Dorsolateral prefrontal cortex (tissue), 122 donors: ENCODE measurements at places on chromosomes 11 and 22. TPM values are rescaled to one million over a fixed set of nuclear protein-coding genes. Genes with fewer than 3 reads are reported as not detected.

- no peak for DNase-seq
These were observed 737 bp upstream of the TYR start for GRCh38 chr11:89176938-89177337.

- DNase-seq = no peak
These were observed 312.7 kb upstream of the B3GAT1 start for GRCh38 chr11:134724779-134725140.

DNA sequence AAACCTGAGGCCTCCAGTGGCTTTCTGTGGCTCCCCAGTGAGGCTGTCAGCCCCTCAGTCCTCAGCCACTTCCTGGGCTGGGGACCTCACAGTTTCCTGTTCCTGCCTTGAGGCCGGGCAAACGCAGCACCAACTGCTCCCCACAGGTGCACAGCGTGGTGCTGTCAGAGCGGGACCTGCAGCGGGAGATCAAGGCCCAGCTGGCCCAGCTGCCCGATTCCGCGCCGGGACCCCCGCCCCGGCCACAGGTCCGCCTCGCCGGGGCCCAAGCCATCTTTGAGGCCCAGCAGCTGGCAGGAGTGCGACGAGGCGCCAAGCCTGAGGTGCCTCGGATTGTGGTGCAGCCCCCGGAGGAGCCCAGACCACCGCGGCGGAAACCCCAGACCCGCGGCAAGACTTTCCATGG is 5.4 kb downstream of the TBC1D10C start:
- DNase-seq = no peak

GRCh38 chr22:41576877-41577276 is 12.8 kb downstream of the PMM1 start:
- peak; percentile 63 for DNase-seq

GRCh38 chr11:74746868-74747267 is 1.8 kb upstream of the RNF169 start:
- DNase-seq = no peak

GRCh38 chr22:44192816-44193534 is 12.2 kb downstream of the PARVG start:
- DNase-seq = peak; percentile 31

DNA sequence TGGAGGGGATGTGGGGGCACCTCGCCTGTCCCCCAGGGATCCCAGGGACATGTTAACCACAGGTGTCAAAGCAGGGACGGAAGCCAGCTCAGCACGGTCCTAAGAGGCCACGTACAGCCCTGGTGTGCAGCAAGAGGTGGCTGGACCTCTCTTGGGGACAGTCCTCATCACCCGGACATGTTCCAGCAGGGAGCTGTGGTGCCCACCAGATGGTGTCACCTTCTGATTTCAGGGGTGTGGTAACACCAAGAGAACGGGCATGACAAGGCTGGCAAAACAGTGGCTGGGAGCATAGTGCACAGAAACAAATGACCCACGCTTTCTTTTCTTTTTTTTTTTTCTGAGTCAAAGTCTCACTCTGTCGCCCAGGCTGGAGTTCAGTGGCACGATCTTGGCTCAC is 25.6 kb upstream of the COMT start:
- DNase-seq = no peak

DNA sequence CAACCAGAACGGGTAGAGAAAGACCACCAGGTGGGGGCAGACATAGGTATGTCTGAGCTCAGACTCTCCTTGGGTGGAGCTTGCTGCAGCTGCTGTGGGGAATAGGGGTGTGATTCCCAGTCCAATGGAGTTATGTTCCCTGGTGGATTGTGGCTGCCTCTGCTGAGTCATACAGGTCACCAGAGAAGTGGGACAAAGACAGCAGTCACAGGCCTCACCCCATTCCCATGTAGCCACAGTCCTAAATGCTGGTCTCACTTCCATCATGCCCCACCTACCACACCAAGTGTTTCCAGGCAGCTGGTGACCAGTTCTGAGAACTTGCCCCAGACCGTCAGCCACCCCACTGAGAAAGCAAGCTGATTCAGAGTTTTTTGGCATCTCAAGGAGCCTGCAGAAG is 17.5 kb downstream of the OR52E5 start:
- DNase-seq = no peak

DNA sequence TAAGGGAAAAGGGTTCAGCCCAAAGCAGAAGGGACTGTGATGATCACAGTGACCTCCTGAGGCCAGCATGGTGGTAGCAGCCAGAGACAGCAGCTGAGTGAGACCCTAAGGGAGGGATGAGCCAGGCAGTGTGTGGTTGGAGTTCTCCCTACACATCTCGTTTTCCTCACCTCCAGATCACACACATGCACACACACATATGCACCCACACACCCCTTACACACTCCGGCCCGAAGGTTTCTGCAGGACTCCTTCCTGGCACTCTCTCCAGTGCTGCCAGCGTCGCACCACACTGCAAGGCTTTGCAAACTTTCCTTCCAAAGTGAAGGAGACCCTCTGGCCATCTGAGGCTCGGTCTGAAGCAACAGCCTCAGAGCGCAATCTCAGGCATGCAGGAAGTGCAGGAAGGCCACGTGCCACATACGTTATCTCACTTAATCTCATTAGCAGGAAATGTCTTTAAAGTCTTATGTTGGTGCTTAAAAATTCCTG is 26.9 kb upstream of the TP53I11 start:
- DNase-seq = no peak

DNA sequence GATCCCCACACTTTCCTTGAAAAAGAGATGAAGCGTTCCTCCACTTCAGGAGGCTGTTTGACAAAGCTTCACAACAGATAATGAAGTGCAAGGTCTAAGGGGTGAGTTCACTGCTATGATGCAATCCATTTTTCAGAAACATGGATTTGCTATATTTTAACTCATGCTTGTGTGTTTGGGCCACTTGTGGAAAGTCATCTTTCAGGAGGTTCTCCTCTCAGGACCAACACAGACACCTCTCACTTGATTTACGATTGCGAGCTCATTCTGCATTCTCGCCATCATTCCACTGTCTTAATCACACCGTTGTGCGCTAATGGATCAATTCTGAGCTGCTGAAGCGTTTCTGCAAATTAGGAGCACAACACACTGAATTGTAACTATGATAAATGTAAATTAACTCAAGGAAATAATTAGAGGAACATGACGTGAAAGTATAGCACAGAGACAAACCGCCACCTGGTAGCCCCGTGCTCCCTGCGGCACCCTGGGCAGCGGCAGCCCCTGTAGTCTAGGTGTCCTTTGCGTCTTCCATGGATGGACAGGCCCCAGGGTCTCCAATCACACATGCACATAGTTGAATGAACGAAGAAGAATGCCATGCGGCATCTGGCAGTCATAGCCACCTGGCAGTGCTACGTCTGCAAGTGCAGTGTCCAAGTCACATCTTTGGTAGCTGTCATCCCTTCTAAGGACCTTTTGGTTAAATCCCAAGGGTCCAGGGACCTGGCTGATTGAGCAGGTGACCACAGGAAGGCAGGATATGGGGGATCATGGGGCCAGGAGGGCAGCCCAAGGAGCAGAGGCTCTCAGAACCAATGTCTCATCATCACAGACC is 28.1 kb upstream of the RTL6 start:
- DNase-seq = no peak

DNA sequence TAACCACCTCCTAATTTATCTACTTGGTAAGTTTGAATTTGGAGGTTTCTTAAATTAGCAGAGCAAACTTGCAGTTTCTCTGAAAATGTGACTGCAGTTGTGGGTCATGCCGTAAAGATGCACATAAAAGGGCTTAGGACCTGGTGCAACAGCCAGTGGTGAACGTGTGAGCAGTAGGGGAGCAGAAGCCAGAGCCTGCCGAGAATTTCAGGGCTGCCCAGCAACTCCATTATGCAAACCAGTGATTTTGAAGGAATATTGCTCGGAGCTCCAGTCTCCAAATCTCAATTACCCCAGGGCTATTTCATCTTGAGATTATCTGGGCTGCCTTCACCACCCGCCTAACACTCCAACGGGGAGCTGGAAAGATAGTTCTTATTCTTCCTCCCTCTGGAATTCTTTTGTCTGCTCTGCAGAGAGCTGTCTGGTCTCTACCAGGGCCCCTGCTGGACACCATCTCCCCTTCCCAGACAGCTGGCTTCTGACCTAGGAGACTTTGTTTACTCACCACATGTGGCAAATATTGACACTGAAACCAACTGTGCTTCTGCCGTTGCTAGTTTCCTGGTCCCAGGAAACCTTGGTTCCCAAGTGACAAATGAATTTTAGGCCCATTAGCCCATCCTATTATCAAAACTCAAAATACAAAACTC is 93.9 kb downstream of the DSCAML1 start:
- no peak for DNase-seq

GRCh38 chr11:8206251-8207079 is 37.6 kb upstream of the RIC3 start:
- no peak for DNase-seq

DNA sequence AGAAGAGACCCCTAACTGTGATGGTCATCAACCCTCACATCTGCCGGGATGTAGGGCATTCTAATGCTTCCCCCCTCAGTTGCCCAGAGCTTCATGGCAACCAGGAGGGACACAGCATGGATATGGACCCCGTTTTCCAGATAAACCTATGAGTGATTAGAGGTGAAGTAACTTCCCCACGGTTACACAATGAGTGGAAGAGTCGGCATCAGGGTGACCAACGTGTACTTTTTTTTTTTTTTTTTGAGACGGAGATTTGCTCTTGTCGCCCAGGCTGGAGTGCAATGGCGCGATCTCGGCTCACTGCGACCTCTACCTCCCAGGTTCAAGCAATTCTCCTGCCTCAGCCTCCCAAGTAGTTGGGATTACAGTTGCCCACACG is 25.0 kb downstream of the TXN2 start:
- DNase-seq = no peak

Gene ZP1
- 0.51 TPM for total RNA-seq

Gene RIMBP3C
- total RNA-seq = 0.18 TPM

Gene CPT1B
- total RNA-seq = 43.1 TPM

Gene POU2F3
- 0.39 TPM for total RNA-seq

Gene C11orf87
- total RNA-seq = 59.2 TPM

Gene PANX2
- 39.2 TPM for total RNA-seq
